ENCODE measurements at places on chromosomes 5 and 9.

DNA sequence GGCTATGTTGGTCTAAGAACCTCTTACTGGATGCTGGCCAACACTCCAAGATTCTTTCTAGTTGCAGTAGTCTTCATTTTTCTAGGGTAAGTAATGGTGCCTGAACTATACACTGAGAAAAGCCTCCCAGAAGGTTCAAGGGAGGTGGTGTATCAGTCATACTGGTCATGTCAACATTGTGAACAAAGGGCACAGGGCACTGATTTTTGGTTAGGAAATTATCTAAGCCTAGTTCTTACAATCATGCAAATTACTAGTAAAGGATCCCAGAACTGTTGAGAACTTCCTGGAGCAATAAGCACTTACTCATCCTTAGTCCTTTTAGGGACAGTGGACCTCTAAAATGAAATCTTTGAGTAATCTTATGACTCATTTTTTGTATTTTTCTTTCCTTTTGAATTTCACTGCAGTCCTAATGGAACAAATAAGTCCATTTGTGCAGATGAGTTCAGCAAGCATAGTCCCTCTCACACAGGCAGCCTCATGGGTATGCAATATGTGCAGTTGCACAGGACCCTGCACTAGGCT is 21.1 kb upstream of the CDC42SE2 start:
- DNase-seq: no peak

DNA sequence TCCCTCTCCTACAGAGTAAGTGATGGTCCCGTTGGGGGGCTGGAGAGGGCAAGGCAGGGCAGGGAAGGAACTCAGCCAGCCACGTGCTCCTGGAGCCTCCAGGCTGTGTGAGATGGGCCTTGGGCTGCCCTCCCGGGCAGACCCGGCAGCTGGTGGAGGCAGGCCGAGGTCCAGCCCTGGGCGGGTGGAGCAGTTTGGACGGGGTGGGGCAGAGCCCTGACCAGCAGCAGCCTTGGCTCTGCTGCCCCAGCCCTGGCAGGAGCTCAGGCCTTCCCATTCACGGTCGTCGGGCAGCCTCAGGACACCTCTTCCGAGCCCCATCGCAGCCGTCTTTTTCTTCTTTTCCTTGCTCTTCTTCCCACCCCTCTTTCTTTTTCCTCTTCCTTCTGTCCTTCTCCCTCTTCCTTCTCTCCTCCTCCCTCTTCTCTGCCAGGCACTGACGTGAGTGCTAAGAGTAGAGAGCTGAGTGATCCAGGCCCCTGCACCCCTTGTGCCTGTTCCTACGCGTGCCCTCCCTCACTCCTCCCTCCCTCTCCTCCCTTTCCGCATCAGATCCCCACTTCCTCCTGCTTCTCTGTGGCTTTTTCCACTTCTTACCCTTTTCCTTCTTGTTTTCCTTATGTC is 42.8 kb downstream of the AMBP start:
- no peak for DNase-seq

- no peak for DNase-seq
Measured at GRCh38 chr9:112087506-112087905, 87.6 kb downstream of the SUSD1 start.

DNA sequence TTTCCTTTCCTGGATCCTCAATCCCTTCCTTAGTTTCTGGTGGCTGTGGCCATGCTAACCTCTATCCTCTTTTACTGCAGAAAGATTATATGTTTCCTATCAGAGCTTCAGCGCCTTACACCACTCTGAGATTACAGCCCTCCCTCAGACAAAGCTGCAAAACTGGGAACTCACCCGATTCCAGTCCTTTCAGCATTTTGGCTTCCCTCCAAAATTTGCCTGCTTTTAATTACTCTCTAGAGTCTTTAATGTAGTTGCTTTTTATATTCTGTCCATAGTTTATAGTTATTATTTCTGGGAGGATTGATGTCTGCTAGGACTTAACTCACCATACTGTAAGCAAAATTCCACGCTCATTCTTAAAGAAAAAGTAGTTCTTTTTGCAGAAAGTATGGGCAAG is 110.2 kb downstream of the NSG2 start:
- no peak for DNase-seq

DNA sequence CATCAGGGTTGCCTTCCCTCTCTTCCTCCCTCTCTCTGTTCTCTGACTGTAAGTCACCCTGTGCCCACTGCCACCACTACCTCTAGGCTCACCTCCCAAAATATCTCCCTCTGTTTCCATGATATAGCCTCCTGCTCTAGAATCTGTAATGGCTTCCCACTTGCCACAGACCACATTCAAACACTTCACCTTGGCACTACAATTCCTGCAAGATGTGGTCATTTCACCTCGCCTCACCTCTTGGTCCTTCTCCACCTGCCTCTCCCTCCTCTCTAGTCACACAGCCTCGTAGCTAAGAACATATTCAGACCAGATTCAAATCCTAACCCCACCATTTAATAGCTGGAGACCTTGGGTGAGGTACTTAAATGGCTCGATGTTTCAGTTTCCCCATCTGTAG is 56.9 kb downstream of the SERINC5 start:
- no peak for DNase-seq

DNA sequence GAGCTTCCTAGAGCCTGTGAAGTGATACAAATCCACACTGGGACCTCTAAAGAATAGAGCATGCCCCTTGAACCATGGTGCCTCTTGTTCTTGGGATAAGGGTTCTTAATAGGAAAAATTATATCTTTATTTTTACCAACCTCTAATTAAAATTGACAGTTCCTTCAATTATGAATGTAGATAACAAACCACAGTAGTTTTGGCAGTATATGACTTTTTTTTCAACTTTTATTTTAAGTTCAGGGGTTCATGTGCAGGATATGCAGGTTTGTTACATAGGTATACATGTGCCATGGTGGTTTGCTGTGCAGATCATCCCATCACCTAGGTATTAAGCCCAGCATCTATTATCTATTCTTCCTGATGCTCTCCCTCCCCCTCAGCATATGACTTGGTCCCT is 974 bp downstream of the HEMGN start:
- DNase-seq: no peak

DNA sequence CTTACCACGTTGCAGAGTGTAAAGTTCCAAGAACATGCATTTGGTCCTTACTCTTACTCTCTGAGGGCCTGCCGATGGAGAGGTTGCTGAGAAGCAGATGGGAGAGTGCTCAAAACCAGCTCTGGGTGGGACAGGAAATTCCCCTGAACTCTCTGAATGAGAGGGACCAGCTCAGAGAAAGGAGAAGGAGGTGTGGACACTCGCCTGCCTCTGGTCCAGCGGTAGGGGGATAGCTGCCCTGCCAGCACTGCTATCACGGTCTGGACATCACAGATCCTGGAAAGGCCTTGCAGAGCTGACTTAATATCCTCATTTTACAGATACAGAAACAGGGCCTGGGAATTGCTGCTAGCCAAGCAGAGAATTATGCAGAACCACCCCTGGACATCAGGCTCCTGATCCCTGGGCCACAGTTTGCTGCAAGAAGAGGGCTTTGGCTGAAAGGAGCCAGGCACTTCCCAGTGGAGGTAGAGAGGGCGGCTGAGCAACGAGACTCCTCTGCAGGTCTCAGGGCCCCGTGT is 4.9 kb downstream of the TRAF1 start:
- DNase-seq: peak; percentile 24

DNA sequence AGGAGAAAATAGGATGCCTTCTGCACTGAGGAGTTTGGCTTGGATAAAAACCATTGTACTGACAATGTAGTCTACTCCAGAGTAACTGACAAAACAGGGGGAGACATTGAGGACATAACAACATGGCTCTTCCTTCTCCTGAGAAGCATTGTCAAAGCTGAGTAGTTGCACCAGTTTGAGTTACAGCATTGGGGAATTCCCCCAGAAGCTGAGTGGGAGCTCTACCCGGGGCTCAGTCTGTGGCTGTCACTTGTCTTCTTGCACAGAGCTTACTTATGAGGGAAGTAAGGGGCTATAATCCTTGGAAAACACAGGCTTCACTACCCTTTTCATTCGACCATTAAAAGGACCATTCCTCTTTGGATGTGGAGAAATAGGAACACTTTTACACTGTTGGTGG is 21.2 kb downstream of the HSPB3 start:
- no peak for DNase-seq

GRCh38 chr9:92603100-92603499 is 66.8 kb downstream of the IPPK start:
- no peak for DNase-seq

DNA sequence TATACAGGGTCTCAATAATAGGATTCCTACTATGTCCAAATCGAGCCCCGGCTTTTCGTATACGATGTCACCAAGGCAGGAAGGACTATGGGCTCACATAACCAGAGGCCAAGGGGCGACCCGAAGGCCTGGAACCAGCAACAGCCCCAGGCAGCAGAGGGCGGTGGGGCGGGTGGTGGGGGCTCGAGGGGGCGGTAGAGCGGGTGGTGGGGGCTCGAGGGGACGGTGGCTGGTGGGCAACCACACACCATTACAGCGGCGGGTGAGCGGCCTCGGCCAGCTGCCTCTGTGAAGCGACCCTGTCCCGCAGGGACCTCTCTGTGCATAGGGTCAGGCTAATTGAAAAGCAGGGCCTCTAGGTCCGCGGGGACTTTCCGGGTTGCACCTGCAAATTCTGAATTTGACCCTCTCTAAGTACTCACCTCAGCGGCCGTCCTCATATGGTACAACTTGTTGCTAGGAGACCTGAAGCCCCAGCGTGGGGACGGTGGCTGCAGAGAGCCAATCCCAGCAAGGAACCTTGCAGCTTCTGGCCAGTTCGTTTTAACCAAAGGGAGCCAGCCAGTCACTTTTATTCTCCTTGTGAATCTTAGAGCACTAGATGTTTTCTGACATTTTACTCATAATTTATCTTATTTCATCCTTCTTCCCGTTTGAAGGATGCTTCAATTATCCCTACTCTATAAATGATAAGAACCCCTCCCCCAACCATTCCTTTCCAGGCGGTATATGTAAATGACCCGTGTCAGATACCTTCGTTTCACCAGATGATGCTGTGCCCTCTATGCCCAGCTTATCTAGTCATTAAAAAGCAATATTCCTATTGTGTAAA is at the start of gene NME5:
NME5 (minus strand) TSS at position 480 of the 832 bp plus-strand sequence. CDS start 648 bp downstream, outside the sequence.
- peak; percentile 69 for DNase-seq

DNA sequence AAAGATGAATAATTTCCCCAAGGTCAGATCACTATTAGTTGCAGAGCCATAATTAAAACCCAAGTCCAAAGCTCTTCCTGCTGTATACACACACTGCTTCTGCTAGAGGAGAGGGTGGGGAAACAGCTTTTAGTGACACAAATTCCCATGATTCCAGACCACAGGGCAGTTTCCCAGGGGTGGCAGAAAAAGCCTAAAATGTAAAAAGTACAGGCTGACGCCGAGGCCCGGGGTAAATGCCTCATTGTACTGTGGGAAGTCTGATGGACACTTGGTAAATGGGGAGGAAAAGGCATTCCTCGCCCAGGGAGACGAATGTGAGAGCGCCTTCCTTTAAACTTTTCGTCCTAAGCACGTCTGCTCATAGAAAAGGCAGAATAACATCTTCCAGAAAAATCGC is 65.7 kb downstream of the DENND1A start:
- no peak for DNase-seq

DNA sequence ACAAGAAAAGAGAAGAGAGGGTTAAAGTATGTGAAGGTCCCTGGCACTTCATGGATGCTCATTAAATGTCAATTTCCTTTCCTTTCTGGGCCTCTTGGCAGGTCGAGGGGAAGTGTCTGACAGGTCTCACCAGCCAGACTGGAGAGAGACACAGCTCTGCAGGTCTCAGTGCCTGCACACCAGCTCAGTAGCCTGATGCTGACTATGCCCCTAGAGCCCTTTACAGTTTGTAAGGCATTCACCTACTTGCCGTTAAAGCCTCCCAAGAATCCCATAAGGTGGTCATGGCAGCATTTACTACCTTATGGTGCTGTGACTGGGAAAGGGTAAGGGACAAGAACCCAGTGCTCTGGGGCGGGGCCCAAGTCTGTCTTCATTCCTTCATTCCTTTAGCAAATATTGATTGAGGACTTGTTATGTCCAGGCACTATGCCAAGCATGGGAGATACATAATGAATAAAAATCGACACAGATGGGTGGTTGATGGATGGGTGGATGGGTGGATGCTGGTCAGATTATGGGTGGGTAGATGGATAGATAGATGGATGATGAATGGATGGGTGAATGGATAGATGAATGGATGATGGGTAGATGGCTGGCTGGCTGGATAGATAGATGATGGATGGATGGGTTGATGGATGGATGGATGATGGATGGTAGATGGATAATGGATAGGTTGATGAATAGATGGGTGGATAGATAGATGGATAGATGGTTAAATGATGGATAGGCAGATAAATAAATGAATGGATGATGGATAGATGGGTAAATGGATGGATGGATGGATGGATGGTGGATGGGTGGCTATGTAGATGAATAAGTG is 21.3 kb upstream of the KIF12 start:
- no peak for DNase-seq

DNA sequence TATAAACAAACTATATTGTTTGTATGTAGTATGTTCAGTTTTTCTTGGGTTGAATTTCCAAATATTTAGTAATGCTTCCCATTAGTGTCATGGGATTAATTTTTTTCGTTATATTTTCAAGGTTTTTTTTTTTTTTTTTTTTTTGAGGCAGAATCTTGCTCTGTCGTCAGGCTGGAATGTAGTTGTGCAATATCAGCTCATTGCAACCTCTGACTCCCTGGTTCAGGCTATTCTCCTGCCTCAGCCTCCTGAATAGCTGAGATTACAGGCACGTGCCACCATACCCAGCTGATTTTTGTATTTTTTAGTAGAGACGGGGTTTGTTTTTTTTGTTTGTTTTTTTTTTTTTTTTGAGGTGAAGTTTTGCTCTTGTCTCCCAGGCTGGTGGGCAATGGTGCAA is 10.6 kb downstream of the DDX46 start:
- DNase-seq: no peak

GRCh38 chr5:58818465-58818864 is 235.6 kb downstream of the RAB3C start:
- no peak for DNase-seq

- DNase-seq: no peak
Measured at GRCh38 chr9:87786423-87786822, 60.5 kb downstream of the CTSL start.

DNA sequence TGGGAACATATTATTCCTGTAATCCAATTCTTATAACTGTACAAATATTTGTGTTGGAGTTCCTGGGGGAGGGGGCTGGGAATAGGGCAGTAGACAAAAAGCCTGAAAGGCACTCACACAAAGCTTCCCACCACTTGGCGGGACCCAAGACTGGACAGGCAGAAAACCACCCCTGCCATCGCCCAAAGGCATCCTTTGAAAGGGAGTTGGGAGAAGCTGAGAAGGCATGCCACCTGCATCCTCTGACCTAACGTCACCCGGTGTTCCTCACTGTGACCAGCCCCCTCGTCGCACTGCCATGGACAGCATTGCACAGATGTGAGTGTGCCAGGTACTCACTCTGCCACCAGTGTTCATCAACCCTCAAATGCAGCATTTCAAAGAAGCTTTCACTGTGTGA is 80.6 kb upstream of the SMIM23 start:
- DNase-seq: no peak

DNA sequence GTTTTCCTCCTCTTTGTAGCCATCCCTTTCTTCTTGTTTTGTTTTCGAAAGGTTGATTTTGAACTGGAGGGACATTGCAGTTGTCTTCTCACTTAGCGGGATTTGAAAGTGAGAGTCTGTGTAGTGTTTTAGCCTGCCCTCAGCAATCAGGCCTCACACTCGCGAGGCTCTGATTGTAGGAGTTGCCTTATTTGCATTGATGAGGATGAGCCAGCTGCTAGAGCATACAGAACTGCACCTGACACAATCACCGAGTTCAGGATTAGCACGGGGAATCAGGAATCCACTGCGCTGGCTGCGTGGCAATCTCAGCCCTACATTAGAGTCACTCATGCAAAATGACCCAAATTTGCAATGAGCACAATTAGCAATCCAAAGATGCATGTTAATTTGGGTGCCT is 122.5 kb upstream of the TMEM161B start:
- no peak for DNase-seq

- no peak for DNase-seq
Measured at GRCh38 chr5:174221946-174222345, 176.4 kb downstream of the NSG2 start.

Measured in right hindlimb (tissue), 1 donor.